ENCODE measurements at places on chromosomes 3 and 15.

GRCh38 chr3:133490468-133491351 lies 82.8 kb upstream of the CDV3 start:
- DNase-seq = no peak

- no peak for DNase-seq
Observed at GRCh38 chr3:123791898-123792297, 92.2 kb downstream of the MYLK start.

DNA sequence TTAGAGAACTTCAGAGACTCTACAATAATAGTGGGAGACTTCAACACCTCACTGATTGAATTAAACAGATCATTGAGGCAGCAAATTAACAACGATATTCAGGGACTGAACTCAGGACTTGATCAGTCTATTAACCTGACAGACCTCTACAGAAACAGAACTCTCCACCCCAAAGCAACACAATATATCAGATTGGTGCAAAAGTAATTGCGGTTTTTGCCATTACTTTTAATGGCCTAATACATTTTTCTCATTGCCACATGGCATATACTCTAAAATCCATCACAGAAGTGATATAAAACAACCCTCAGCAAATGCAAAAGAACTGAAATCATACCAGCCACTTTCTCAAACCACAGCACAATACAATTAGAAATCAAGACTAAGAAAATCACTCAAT lies 298.1 kb upstream of the SGO1 start:
- no peak for DNase-seq

- no peak for DNase-seq
Observed at GRCh38 chr3:24119321-24119751, 174.2 kb downstream of the NR1D2 start.
